Astrocyte (in vitro differentiated cells and primary cell): ENCODE measurements at places on chromosomes 7 and 10. TPM values are rescaled to one million over a fixed set of nuclear protein-coding genes. Genes with fewer than 3 reads are reported as not detected.

GRCh38 chr7:108002726-108003598 is at the start of gene LAMB1:
Gene LAMB1 (minus strand): TSS chr7:108003161. CDS start chr7:108002885, 276 bp downstream.
- H3K27ac ChIP-seq = peak within 1 kb of the TSS; percentile 91
- peak within 1 kb of the TSS; percentile 90 for H3K4me3 ChIP-seq
- peaks cover 23% of the 10 kb centered on the region for H3K36me3 ChIP-seq
- H3K4me1 ChIP-seq = peaks cover 44% of the 10 kb centered on the region
- peak; percentile 72 for DNase-seq

GRCh38 chr7:99395616-99396327 is 12.6 kb downstream of the PDAP1 start:
- no peak overlapping the region for H3K4me3 ChIP-seq
- H3K27me3 ChIP-seq = no peaks in the 10 kb centered on the region
- DNase-seq = no peak
- H3K4me1 ChIP-seq = peaks cover 17% of the 10 kb centered on the region

DNA sequence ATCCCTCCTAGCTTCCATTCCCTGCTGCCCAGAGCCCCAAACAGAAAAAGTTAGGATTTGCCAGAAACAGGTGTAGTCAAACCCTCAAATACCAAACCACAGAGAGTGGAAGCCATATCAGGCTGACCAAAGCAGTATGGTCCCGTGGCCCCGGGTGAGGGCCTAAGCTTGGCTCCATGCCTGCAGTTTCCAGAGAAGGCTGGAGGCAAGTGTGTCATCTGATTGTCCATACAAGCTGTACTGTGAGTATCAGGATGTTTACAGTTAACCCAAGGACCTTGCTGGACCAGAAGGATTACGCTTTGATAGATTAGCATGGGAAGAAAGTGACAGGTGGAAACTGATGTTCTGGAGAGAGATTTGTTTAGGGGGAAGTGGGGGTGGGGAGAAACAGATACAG is 96.3 kb downstream of the PRKAG2 start:
- peaks cover 6% of the 10 kb centered on the region for H3K27me3 ChIP-seq
- no peak for DNase-seq
- H3K36me3 ChIP-seq = no peaks in the 10 kb centered on the region
- no peak overlapping the region for H3K4me3 ChIP-seq
- H3K27ac ChIP-seq = no peak overlapping the region

DNA sequence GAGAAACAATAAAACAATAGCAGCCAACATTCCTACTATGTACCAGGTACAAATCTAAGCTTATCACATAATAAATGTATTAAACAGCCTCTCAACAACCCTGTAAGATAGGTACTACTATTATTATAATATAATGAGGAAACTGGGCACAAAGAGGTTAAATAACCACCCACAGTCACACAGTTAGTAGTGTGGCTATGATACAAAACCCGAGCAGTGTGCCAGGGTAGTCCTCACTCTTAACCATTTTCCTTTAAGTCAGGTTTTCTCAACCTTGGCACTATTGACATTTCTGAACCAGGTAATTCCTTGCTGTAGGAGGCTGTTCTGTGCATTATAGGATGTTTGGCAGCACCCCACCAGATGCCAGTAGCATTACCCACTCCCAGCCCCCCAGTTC is 48.8 kb downstream of the DNAJC1 start:
- H3K4me1 ChIP-seq = no peaks in the 10 kb centered on the region
- no peaks in the 10 kb centered on the region for H3K36me3 ChIP-seq
- no peaks in the 10 kb centered on the region for H3K27me3 ChIP-seq
- H3K4me3 ChIP-seq = no peak overlapping the region
- no peak overlapping the region for H3K27ac ChIP-seq
- no peak for DNase-seq

DNA sequence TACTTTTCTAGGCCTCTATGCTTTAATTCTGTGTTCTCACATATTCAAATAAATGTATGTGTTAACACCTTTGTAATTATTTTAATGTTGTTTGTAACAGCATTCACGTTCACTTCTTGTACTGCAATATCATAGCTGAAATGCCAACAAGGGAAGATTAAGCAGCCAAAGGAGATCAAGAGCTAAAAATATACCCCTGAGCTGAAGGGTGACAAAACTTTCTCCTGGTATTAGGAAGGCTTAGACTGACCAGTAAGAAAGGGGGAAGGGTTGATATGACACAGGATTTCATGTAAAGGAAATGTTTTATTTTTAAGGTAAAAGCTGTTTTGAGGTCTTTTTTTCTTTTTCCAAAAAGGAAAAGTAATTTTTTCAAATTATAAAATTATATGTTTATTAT is 40.4 kb upstream of the VDAC2 start:
- H3K4me1 ChIP-seq = peaks cover 3% of the 10 kb centered on the region
- peaks cover 5% of the 10 kb centered on the region for H3K36me3 ChIP-seq
- H3K27me3 ChIP-seq = no peaks in the 10 kb centered on the region
- H3K27ac ChIP-seq = no peak overlapping the region
- DNase-seq = no peak
- H3K4me3 ChIP-seq = no peak overlapping the region

- H3K4me3 ChIP-seq = no peak overlapping the region
- H3K36me3 ChIP-seq = no peaks in the 10 kb centered on the region
- no peak overlapping the region for H3K27ac ChIP-seq
- H3K27me3 ChIP-seq = no peaks in the 10 kb centered on the region
- H3K4me1 ChIP-seq = peaks cover 6% of the 10 kb centered on the region
These were observed 723.5 kb downstream of the GRM8 start for GRCh38 chr7:126529254-126529653.

GRCh38 chr7:93944673-93945072 is 23.1 kb downstream of the GNG11 start:
- H3K36me3 ChIP-seq = no peaks in the 10 kb centered on the region
- DNase-seq = peak; percentile 41
- H3K27me3 ChIP-seq = no peaks in the 10 kb centered on the region
- no peak overlapping the region for H3K27ac ChIP-seq

GRCh38 chr7:47253650-47254080 is 328.2 kb downstream of the TNS3 start:
- H3K4me3 ChIP-seq = peak overlapping the region; percentile 57
- peaks cover 9% of the 10 kb centered on the region for H3K4me1 ChIP-seq
- H3K36me3 ChIP-seq = no peaks in the 10 kb centered on the region
- peak overlapping the region; percentile 24 for H3K27ac ChIP-seq
- no peaks in the 10 kb centered on the region for H3K27me3 ChIP-seq

DNA sequence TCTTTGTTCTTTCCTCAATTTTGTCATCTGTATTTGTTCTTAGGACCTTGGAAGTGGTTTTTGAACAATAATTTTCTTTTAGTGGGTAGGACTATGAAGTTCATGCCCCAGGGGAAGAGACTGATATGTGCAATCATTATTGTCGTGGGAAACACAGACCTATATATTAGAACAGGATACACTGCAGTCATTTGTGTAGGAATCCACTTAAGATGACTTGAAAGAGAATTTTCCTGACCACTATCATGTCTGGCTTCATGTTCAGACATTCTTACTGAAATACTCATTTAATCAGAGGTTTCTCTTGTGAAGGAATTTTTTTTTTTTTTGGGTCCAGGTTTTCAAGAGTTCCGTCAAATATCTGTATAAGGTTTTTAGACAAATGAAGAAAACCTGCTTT is 163.6 kb downstream of the SUGCT start:
- no peak overlapping the region for H3K4me3 ChIP-seq
- no peaks in the 10 kb centered on the region for H3K36me3 ChIP-seq
- peak overlapping the region; percentile 98 for H3K27ac ChIP-seq
- no peaks in the 10 kb centered on the region for H3K27me3 ChIP-seq

GRCh38 chr7:35037211-35037525 is at the start of gene DPY19L1:
Gene DPY19L1 (minus strand): TSS chr7:35037485. CDS start chr7:35037394, 91 bp downstream.
- no peak for DNase-seq
- no peaks in the 10 kb centered on the region for H3K36me3 ChIP-seq
- H3K27me3 ChIP-seq = no peaks in the 10 kb centered on the region
- H3K4me1 ChIP-seq = peaks cover 17% of the 10 kb centered on the region
- peak within 1 kb of the TSS; percentile 77 for H3K4me3 ChIP-seq

DNA sequence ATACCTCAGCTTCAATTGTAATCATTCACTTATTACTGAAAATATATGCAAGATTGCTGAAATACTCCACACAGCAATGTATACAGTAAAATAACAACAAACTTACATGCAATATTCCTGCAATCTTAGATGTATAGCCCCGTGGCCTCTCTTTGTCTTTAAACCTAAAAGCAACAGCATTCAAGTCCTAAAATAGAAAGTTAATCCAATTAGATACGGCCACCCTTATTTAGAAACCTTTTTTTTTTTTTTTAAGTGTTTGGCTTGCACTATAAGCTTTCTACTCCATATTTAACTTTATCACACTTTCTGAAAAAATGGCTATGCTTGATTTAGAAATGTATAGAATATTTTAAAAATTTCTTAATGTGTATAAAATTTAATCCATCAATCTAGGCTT is 67.6 kb downstream of the IDE start:
- no peaks in the 10 kb centered on the region for H3K4me1 ChIP-seq
- no peak for DNase-seq
- no peaks in the 10 kb centered on the region for H3K36me3 ChIP-seq
- H3K4me3 ChIP-seq = no peak overlapping the region

- H3K27me3 ChIP-seq = no peaks in the 10 kb centered on the region
- DNase-seq = no peak
These were observed 4.2 kb upstream of the ACSL5 start for GRCh38 chr10:112369495-112370423.

The SGCE gene
- 33.4 and 38.3 TPM in 2 replicates for total RNA-seq

The TCTN3 gene
- total RNA-seq = 43.3 and 44.3 TPM in 2 replicates
